Central memory CD8-positive, alpha-beta T cell (primary cell): ENCODE measurements at places on chromosomes 7 and 10.

GRCh38 chr10:1199897-1200721 lies 143.9 kb downstream of the WDR37 start:
- H3K27me3 ChIP-seq, result no peaks in the 10 kb centered on the region
- DNase-seq, result no peak
- H3K4me1 ChIP-seq, result no peaks in the 10 kb centered on the region
- H3K36me3 ChIP-seq, result peaks cover 2% of the 10 kb centered on the region
- H3K4me3 ChIP-seq, result no peak overlapping the region

DNA sequence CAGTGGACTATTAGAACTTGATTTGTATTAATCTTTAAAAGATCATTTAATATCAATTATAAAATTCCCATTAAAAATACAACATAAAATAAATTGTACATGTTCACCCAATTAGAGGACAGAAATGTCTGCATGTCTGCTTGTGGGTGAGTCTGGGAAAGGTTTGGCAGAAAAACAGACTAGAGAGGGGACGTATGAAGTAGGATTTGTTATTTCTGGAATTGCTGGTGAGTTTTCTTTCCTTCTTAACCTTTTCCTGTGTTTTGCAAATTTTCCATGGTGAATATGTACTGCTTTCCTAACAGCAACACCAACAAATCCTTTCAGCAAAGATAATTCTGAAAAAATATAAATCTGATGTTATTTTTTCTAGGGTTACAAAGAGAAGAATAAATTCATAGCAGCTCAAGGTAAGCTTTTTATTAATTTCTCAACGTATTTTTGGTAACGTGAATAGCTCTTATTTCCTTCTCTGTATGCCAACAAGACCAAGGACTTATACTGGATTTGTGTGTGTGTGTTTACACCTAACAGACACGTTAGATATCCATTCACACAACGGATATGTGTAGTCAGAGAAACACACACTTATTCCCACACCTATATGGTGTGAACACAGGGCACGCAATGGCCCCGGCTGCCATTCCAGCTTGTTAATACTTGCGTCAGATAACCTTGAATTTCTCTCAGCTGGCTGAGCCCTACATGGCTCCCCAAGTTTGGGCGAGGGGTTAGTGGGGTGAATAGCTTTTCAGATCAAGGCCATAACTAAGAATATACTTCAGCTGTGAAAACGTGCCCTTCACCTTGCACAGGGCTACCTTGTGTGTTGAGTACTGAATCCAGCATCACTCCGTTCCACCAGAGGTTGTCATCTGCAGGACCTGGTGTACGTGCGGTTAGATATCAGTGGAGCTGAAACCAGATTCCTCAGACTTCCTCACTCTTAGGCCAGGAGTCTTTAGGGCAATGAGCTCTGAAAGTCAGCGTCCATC lies 64.6 kb downstream of the MKI67 start:
- H3K27ac ChIP-seq, result peak overlapping the region; percentile 73
- peaks cover 66% of the 10 kb centered on the region for H3K36me3 ChIP-seq
- peak overlapping the region; percentile 68 for H3K4me3 ChIP-seq
- H3K27me3 ChIP-seq, result no peaks in the 10 kb centered on the region
- H3K4me1 ChIP-seq, result peaks cover 85% of the 10 kb centered on the region

GRCh38 chr7:36288501-36288900 lies 101.2 kb upstream of the ANLN start:
- H3K4me1 ChIP-seq, result peaks cover 63% of the 10 kb centered on the region
- H3K27me3 ChIP-seq, result no peaks in the 10 kb centered on the region
- peaks cover 8% of the 10 kb centered on the region for H3K36me3 ChIP-seq
- DNase-seq, result no peak
- peak overlapping the region; percentile 81 for H3K4me3 ChIP-seq

DNA sequence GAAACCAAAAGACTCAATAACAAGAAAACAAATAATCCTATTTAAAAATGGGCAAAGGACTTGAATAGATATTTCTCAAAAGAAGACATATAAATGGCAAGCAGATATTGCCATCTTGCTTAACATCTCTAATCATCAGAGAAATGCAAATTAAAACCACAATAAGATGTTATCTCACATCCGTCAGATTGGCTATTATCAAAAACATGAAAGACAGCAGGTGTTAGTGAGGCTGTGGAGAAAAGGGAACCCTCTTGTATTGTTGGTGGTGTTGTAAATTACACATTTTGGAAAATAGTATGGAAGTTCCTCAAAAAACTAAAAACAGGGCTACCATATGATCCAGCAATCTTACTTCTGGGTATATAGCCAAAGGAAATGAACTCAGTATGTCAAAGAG lies 25.7 kb downstream of the OPALIN start:
- H3K36me3 ChIP-seq, result peaks cover 1% of the 10 kb centered on the region
- H3K27ac ChIP-seq, result peak overlapping the region; percentile 10
- H3K4me3 ChIP-seq, result no peak overlapping the region
- H3K4me1 ChIP-seq, result no peaks in the 10 kb centered on the region
- peaks cover 54% of the 10 kb centered on the region for H3K27me3 ChIP-seq
- DNase-seq, result no peak

GRCh38 chr10:116669832-116670644 lies 49.3 kb downstream of the PNLIPRP2 start:
- H3K36me3 ChIP-seq, result no peaks in the 10 kb centered on the region
- peaks cover 7% of the 10 kb centered on the region for H3K27me3 ChIP-seq
- DNase-seq, result no peak
- no peaks in the 10 kb centered on the region for H3K4me1 ChIP-seq
- H3K27ac ChIP-seq, result no peak overlapping the region
